MV-4-11 (cell line): ENCODE measurements at places on chromosomes 3 and 15.

- DNase-seq, result no peak
Observed at GRCh38 chr3:133049491-133049890, 11.3 kb downstream of the TMEM108 start.

DNA sequence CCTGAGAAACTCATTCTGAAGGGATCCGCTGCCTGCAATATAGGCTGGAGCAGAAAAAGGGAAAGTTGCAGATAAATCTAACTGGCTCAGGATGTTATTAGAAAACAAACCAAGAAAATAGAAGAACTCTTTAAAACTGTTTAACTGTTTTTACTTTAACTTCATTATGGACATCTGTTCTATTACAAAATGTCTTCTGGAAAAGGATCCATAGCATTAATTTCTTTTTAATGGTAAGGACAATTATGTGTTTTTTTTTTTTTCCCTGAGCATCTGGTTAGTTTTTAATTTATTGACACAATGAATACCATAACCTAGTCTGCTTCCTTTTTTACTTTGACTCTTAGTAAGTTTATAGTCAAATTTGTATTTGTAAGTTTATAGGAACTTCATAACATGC, 239.5 kb downstream of the NAALADL2 start:
- DNase-seq, result no peak

DNA sequence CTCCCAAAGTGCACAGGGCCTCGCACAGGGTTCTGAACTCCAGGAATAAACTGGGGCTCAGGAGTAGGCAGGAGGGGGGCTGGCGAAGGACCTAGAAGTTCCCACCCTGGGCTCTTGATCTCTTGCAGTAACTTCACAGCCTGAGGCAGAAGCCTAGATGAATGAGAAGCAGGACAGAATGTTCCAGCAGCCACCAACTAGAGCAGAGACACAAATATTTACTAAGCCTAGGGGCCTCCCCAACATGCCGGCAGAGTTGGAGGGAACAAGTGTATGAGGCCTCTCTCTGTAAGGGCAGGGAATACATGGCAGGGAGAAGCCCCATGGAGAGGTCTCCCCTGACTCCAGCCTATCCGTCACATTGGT, 25.3 kb upstream of the C15orf39 start:
- DNase-seq, result no peak

DNA sequence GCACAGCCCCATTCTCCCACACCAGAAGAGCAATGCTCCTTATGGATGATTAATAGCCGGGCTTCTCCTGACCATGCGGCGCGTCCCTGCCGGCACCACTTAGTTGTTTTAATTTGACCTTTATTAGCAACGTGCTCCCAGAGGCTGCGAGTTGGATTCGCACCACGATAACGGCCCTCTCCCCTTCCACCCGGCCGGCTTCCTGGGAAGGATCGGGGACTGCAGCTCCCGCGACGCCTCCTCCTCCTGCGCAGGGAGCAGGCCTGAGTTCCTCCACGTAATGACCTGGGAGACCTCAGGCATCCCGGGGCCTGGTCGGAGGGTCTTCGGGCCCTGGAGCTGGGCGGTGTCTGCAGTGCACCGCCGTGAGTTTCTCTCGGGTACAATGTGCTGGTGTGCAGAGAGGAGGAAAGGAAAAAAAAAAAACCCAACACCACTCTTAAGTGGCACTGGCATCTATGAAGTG, 243.3 kb upstream of the TOPAZ1 start:
- no peak for DNase-seq

DNA sequence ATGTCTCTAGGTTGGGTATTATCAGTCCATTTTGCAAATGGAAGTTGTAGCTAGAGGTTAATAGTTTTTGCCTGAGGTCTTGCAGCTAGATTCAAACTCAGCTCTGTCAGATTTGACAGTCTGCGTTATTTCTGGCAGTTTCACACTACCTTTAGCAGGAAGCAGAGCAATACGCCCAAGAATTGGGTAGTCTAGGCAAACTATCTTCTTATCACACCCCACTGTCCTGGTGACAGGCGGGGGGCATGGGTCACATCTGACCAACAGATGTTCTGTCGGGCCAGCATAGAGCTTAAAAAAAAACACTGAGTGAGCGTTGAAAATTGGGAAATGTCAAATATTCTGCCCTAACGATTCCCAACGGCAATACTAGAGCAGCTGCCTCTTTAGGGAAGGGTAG, 5.7 kb downstream of the GPR160 start:
- peak; percentile 80 for DNase-seq

GRCh38 chr3:61774279-61774890, 213.0 kb downstream of the PTPRG start:
- DNase-seq, result no peak

DNA sequence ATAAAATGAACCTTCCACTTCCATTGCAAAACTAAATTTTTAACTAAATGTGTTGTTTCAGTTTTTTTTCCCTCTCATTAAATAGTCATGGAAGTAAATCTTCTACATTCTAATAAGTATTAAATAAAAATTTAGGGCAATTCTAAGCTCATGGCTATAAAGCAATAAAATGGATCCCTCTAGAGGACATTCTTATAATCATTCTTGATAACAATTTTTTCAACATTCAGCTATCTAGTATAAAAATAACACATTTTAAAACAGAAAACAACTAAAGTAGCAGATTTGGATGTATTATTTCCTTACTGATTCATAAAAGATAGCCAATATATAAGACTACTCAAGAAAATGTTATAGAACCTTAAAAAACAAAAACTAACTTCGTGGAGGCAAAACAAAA, 393.1 kb downstream of the PLOD2 start:
- DNase-seq, result no peak

GRCh38 chr3:143352850-143353550, 233.4 kb downstream of the CHST2 start:
- DNase-seq, result peak; percentile 78

DNA sequence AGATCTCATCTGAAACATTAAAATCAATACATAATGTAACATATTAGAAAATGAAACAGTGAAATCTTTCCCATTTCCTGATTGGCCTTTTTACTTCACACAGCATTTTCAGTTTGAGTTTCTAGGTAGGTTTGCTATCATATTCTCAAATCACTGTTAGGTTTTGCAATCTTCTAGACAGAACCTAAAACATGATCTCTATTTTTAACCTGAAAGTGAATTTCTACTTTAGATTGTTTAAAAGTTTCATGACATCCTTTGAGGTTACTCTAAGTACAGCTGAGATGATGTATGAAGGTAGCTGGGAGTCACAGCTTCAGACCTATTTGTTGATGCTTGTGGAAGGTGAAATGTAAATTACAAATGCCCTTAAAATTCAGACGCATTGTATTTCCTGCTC, 118.4 kb upstream of the GPR149 start:
- DNase-seq, result no peak

- DNase-seq, result no peak
Observed at GRCh38 chr3:124229836-124230235, 237.9 kb upstream of the ROPN1 start.

GRCh38 chr15:45471151-45471550, 51.4 kb downstream of the SLC30A4 start:
- no peak for DNase-seq

DNA sequence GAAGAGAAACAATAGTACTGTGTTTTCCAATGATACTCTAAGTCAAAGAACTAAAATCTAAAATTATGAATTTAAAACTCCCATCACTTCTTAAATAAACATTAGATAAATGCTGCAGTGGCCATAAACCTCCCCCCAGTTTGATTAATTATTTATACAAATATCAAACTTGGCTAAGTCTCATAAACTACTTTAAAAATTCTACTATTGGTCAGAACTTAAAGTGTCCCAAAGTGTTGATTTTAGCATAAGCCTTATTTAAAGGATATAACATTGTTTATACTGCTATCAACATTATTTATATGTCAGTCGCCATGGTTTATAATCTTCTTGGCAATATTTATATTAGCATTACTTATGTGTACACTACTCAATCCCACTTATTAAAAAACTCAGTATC, 132.4 kb downstream of the SCAPER start:
- no peak for DNase-seq

DNA sequence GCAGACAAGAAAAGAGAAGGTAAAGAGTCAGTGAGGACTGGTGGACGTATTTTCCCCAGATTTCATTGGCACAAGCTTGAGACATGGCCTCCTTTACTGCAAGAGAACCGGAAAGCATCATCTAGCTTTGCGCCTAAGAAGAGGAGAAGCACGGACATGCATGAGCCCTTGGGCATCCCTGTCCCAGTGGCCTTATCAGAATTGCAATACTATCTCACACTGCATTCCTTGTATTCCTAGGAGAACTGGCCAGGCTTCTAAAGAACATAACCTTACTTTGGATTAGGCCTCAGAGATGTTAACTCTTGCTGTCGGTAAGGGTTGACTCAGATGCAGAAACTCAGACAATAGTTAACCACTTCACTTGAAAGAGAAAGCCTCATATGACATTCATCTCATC, 229.5 kb upstream of the PRICKLE2 start:
- DNase-seq, result no peak

- DNase-seq, result no peak
Observed at GRCh38 chr3:136562026-136562425, 190.2 kb downstream of the STAG1 start.

GRCh38 chr3:13404626-13405452, 15.3 kb downstream of the NUP210 start:
- no peak for DNase-seq
